CD4-positive, alpha-beta T cell treated with Interleukin-12 subunit alpha and Interleukin-12 subunit beta, for 1 hour (primary cell): ENCODE measurements at places on chromosomes 12 and 14.

DNA sequence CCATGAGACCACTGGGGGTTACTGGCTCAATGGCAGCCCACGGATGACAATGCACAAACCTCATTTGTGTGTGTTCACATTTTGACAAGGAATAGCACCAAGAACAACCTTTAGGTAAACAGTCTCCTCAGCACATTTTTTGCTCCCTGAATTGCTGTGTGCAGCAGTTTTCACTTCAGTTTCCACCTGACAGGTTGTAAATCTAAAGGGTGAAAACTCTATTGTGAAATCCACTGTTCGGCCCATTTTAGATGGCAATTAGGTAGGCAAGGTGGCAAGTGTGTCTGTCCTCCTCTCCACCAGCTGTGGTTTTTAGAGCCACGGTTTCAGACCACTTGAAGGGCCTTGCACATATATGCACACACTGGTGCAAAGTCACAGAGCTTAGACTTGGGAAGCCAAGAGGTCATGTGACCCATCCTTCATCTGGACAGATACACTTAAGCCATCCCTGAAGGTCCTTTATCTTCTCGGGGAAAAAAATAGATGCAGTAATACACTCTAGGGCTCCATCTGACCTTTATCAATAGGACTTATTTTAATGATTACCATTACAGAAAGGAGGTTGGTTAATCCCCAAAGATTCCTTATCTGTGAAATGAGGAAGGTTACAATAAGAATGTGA, 23.2 kb downstream of the HAL start:
- no peak for DNase-seq

DNA sequence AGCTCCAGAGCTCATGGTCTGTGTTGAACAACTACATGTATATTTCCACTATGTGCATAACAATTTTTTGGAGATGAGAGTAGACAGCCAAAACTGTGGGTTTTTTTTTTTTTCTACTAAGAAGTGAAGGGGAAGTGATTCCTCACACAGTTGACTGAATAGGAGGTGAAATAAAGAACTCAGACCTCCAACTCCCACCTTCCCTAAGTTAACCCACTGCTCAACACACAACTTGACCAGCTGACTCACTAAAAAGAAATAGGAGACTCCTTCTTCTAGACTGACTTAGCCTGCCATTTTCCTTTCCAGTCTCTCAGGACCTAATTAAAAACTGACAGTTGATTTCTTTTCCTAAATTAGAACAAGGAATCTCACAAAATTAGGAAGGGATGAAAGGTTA, 1.7 kb downstream of the M6PR start:
- DNase-seq, result no peak

- DNase-seq, result no peak
Measured at GRCh38 chr12:105399428-105400081, 69.1 kb downstream of the C12orf75 start.

DNA sequence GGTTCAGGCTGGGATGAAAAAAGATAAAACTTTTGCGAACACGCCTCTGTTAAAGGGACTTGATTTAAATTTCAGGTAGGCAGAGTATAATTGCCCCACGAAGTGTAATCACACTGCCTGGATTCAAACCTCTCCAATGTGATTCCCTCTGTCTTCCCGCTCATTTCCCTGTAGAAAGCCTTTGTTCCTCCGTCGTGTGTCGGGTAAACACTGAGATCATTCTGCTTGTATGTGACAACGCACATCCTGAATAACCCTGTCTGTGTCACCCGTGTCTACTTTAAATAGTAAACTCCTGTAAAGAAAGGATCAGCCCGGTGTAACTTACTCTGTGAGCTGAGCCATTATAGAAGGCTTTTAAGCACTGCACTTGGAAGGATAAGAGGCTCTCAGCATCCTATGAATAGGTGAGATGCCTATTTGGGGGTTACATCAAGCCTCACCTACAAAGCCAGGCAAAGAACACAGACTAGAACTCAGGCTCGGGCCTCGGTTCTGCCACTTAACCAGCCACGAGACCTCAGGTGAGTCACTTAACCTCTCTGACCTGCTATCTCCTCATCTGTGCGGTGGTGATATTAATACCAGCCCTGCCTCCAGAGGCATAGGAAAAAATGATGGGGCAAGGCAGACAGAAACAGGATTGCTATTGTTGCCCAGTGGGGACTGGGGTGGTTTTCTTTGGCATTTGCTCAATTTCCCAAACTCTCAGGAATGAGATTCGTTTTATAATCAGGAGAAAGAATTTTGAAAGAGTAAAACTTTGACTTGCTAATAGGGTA, 74.2 kb downstream of the RBM19 start:
- DNase-seq, result no peak

DNA sequence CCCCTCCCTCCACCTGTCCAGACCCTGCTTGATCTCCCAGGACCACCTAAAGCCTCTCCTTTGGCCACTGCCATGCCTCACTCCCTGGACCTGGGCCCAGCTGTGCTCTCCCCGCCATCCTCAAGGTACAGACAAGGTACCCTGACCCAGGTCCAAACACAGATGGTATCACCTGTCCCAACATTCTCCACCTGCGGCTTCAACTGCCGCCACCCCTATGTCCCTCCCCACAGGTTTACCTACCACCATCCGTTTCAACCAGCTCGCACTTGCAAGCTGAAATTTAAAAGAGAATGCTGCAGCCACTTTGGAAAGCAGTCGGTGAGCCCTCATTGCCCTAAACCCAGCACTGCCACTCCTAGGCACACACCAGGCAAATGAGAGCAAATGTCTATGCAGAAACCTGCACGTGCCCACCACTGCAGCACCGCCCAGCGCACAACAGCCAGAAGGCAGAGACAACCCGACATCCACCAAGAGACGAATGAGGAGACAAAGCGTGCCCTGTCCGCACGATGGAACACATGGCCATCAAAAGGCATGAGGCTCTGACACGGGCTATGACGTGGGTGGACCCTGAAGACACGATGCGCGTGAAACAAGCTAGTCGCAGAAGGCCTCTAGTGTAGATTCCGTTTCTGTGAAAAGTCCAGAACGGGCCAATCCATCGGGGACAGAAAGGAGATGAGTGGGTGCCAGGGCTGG, 71.0 kb downstream of the RFLNA start:
- DNase-seq, result no peak

- no peak for DNase-seq
Measured at GRCh38 chr12:53824001-53824712, 72.4 kb upstream of the CISTR start.

- no peak for DNase-seq
Measured at GRCh38 chr14:105581551-105582341, 55.4 kb downstream of the TMEM121 start.

DNA sequence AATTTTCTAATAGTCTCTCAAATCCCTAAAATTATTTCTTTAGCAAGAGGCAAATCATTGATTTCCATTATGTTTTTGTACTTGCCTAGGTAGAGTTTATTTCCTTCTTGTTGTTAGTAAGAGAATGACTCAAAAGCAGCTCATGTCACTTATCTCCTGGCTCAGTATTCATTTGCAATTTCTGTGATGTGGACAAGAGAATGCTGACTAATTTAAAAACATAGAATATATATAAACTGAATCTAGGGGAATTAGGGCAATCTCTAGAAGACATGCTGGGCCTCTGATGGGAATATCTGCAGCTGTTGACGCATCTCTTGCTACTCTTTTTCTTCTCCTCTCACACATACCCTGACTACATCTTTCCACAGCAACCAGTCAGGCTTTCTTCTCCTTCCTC, 130.8 kb upstream of the PRKD1 start:
- DNase-seq, result no peak

- peak; percentile 16 for DNase-seq
Measured at GRCh38 chr12:26845057-26845666, 12.2 kb upstream of the ITPR2 start.

GRCh38 chr12:75509621-75510020, 1.8 kb downstream of the KRR1 start:
- no peak for DNase-seq

DNA sequence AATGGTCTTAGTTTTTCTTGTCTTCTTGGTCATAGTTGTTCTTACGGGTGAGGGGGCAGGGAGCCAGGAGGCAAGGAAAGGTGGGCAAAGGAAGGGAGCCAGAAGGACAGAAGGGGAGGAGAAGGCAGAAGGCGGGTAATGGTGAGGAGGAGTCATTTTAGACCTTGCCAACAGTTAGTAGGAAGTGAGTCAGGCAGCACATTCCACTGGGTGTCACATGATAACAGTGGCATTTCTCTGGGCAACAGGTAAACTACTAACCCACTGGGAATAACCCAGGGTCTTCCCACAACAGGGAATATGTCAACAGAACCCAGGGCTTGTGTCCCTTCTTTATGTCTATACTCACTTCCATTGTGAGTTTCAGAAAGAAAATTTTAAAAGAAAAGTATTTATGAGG, 127.6 kb downstream of the SLC8A3 start:
- no peak for DNase-seq

DNA sequence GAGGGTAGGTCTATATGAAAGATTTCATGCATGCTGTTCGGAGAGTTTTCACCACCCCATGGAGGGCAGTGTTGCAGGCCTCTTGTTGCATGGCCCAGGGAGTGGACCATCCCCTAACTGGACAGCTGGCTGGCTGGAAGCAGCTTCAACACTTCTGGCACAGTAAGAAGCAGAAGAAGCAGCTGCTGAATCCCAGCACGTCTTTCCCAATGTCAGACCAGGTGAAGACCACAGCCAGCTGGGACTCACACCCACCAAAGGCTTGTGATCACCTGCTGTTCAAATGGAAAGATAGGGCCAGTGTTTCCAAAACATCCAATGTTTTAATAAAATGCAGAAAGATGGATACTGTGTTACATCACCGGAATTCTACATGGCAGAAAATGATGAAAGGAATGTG, 1423.6 kb downstream of the AACS start:
- DNase-seq, result no peak

- no peak for DNase-seq
Measured at GRCh38 chr12:57234571-57235016, 5.1 kb downstream of the SHMT2 start.

GRCh38 chr12:132492522-132492921, 2.6 kb downstream of the FBRSL1 start:
- no peak for DNase-seq

DNA sequence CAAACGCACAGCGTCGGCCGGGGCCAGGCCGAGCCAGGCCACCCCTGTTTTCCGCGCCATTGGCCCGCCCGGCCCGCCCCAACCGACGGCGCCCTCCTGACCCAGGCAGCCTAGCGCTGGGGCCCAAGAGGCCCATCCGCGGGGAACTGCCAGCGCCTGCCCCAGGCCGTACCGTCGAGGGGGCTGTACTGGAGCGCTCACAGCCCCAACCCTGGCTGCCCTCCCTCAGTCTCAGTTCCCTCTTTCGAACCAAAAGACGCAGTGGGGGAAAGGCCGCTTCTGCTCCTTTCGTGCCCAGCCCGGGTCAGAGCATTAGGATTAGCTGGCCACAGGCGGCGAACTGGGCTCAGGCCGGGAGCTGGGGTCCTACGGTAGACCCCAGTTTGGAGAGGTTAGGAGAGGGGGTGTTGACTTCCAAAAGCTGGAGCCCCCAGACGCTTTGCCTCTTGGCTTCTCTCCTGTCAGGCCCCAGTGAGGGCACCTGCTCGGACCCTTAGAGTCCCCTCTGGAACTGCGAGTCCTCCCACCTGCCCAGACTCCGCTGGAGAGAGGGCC, 1.9 kb downstream of the NKX2-1 start:
- no peak for DNase-seq
